ENCODE measurements at places on chromosomes 12 and 14.

- no peak for DNase-seq
Observed at GRCh38 chr14:93685121-93685895, 103.0 kb downstream of the PRIMA1 start.

DNA sequence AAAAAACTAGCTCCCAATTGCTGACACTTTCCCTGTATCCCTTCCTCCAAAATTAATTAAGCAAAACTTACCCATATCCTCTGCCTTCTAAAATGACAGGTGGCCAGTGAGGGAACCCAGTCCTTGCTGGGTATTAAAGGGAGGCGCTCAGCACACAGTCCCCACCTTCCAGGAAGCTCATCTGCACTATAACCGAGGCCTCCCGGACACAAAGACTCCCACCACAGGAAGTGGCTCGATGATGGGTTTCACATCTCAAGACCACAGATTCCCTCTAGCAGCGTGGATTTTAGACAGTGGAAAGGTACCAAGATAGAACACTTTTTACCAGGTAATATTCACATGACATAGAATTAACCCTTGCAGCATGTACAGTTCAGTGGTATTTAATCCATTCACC lies 126.8 kb upstream of the NCOR2 start:
- DNase-seq: peak; percentile 63

GRCh38 chr12:62919838-62920237 lies 15.1 kb downstream of the PPM1H start:
- peak; percentile 87 for DNase-seq

DNA sequence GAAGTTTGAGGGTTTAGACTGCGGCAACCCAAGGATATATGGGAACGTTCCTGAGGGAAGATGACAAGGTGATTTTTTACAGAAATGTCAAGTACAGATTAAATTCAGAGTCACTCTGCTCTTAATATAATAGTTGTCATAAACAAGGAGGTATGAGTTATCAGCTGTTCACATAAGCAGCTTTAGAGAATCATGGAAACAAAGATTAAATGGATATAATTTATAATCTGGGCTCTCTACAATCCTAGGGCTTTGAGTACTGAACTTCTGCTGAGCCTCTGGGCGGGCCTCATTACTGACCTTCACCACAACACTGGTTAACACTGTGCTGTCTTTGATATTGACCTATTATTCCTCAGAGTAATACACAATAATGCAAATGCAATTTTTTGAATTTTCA lies 577.8 kb downstream of the RPS29 start:
- no peak for DNase-seq

DNA sequence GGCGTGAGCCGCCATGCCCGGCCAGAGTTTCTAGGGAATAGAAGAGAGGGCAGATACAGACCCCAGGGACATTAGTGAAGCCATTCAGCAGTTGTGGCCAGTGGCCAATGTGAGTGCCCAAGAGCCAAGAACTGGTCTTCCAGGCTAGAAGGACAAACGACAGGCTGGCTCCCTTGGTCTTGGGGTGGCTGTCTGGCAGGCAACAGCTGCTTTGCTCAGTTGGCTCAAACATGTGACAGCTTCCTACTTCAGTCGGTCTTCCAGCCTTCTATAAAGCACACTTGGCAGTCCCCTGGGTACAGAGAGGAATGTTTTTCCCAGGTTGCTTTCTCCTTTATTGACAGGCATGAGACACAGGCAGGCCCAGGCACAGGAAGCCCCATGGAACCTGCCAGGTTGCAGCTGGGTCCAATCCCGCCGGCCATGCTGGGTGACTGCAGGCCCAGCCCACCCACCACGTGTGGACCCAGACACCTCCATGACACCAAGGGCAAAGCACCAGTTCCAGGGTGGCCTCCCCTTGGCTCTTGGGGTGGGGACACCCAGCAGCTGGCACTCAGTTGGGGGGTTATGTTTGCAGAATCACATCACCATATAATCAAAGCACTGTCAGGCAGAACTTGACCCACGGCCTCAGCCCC lies 15.4 kb downstream of the CHGA start:
- DNase-seq: no peak

- DNase-seq: peak; percentile 62
Observed at GRCh38 chr12:89756194-89756584, 47.6 kb upstream of the ATP2B1 start.

DNA sequence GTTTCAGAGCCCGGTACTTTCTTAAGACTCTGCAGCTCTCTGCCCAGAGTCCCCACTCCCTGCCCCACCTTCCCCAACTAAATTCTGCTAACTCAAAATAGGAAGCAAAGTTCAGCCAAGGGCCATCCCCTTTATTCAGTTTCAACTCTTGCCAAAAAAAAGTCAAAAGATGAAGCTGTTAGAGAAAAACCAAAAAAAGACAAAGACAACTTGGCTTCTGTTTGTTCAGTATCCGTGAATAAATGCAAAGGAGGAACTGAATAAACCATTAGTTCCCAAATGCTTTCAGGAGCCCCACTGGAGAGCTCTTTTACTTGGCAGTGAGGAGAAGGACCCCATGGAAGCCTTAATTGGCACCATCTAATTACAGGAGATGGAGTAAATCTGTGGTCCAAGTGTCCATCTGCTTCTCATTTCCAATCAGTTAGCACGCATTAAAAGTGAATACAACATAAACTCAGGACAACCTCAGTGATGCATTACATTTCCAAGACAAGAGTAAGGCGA lies 155.4 kb upstream of the GZMB start:
- DNase-seq: no peak

- DNase-seq: peak; percentile 10
Observed at GRCh38 chr12:115898670-115899069, 378.8 kb downstream of the MED13L start.

DNA sequence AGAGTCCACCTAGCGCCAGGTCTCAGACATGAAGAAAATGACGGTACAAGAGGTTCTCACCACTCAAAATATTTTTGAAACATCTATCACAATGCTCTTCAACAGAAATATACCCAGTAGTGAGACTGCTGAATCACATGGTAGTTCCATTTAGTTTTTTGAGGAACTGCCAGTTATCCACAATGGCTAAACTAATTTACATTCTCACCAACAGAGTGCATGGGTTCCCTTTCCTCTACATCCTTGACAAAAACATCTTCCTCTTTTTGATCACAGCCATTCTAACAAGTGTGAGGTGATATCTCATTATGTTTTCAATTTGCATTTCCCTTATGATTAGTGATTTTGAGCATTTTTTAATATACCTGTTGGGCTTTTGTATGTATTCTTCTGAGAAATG lies 5.7 kb upstream of the GPR65 start:
- peak; percentile 75 for DNase-seq

DNA sequence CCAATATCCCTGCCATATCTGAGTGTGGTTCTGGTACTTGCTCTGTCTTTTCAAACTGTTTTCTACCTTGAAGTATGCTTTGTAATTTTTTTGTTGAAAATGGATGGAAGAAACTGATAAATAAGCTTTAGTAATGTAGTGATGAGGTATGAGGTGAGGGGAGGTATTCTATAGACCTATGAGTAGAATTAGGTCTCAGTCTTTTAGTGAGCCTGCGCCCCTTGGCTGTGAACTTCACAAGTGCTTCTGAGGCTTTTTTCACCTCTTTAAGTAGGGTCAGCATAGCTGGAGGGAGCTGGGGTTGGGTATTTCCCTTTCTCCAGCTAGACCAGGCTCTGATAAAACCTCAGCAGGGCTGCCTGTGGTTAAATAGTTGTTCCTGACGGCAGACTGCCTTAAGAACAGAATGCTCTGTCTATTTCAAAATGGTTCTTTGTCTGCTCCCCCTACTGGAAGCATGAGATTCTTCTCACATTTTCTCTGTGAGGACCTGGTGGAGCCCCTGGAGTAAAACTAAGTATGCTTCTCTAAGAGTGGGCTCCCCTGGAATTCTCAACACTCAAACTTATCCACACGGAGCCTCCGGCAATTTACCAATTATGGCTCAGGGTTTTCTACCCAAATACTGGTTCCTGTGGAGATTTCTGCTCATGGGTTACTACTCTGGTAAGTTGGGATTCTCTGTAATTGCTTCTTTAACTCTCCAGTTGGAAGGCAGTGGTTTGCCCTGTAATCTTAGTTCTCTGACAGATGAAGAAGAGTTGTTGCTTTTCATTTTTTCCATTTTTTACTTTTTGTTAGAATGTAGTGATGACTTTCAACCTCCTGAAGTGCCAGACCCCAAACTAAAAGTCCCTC lies 13.1 kb downstream of the KRT5 start:
- DNase-seq: peak; percentile 78

GRCh38 chr14:55332654-55333570 lies 61.7 kb downstream of the FBXO34 start:
- DNase-seq: peak; percentile 81

DNA sequence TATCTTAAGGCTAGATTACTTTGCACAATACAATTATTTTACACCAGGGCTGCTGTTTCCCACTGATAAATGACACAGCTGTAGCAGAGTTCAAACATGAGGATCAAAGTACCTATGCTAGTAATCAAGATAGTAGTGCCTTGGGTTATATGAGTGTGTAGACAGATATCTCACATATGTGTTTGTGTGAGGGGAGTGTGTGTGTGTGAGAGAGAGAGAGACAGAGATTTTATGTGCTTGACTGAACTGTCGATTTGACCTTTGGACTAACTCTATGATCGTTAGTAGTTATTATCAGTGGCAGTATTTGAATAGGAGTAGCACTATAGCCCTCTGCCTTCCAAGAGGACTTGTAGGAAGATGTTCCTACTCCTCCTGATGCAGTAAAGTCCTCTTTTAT lies 15.5 kb downstream of the PLEKHA5 start:
- DNase-seq: no peak

DNA sequence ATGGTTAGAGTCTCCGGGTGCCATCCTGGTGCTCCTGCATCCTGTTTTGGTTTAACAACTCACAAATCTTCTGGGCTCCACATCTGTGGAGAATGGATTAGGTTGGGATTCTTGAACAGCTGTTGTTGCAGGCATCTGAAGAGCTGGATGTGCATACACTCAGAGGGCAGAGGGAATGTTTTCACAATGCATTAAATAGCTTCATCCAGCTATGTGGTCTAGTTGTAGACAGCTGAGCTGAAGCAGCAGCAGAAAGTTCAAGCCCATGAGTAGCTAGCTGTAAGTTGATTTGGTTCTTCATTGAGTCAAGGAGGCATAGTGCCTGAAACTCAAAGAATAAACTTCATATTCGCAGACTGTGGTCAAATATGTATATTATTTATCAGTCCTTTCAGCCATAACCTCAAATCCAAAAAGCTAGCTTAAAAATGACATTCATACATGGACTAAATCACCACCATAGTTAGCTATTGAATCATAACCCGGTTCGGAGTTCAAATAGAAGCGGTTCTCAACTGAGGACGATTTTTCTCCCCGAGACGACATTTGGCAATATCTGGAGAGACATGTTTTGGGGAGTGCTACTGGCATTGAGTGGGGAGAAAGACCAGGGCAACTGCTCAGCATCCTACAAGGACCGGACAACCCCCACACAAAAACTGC lies 858 bp upstream of the ANKRD13A start:
- no peak for DNase-seq
